Cortex of kidney (tissue), 1 donor: ENCODE measurements at places on chromosomes 2 and 18.

DNA sequence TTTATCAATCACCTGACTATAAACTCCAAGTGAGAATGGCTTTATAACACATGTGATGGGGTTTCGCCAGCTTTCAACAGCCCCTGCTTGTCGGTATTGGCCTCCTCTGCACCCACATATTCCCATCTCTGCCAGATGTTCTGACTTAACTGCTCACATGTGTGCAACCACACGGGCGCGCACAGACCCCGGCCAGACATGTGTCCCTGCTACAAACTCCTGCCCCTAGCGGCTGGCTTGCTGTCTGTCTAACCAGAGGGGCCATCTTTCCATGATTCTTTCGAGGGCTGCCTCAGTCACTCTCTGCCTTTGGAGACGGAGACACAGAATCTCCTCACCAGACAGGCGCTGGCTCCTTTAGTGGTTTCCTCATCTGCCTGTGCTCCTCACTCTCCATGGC, 15.3 kb downstream of the STON1 start:
- DNase-seq: no peak

DNA sequence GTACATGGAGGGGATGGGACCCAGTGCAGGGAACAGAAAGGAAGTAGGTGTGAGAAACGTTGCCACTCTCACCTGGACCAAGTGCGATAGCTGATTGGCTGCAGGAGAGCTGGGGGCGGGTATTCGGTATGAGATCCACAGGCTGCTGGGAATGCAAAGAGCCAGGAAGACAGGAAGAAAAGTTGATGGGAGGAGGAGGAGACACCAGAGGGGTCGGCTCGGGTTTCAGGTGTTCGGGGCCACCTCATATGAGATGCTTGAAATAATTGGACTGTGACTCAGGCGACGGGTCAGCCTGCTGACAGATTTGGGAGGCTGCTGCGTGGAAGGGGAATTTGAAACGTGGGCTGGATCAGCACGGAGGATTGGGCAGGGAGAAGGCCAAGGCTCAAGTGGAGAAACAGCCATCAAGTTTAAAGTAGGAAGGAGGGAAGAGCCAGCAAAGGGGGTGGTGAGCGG, 65.1 kb downstream of the MRPS9 start:
- no peak for DNase-seq

- DNase-seq: no peak
Measured at GRCh38 chr18:48020337-48021250, 90.1 kb upstream of the SMAD2 start.

- no peak for DNase-seq
Measured at GRCh38 chr2:31075941-31076590, 62.2 kb downstream of the GALNT14 start.

DNA sequence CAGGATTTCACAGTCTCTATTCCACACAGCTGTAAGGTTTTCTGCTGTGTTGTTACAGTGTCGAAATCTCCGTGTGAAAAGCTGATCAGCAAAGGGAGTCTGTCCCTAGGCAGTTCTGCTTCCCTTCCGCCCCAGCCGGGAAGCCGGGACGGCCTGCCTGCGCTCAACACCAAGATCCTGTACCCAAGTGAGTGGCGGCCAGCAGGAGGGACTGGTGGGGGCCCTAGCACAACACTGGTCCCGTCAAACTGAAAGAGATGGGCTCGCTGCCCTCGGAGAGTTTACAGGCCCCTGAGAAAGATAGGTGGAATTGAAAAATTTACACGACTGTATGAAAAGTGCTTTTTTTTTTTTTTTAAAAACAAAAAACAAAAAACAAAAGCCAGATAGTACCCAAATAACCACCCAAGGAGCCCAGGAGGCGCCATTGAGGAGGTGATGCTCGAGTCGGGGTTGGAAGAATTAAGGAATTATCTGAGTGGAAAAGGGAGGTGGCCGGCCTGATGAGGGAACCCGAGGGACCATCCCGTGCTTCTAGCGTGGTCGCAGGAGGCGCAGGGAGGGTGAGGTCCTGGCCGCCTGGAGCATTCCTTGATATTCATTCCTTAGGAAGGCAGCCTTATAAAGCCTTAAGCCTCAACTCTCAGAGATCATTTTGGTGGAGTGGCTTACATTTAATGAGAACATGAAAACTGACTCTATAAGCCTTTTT, 96.7 kb downstream of the DGKD start:
- DNase-seq: no peak

- DNase-seq: no peak
Measured at GRCh38 chr2:73301636-73302035, 8.3 kb upstream of the EGR4 start.
